ENCODE measurements at places on chromosomes 11 and 22.

DNA sequence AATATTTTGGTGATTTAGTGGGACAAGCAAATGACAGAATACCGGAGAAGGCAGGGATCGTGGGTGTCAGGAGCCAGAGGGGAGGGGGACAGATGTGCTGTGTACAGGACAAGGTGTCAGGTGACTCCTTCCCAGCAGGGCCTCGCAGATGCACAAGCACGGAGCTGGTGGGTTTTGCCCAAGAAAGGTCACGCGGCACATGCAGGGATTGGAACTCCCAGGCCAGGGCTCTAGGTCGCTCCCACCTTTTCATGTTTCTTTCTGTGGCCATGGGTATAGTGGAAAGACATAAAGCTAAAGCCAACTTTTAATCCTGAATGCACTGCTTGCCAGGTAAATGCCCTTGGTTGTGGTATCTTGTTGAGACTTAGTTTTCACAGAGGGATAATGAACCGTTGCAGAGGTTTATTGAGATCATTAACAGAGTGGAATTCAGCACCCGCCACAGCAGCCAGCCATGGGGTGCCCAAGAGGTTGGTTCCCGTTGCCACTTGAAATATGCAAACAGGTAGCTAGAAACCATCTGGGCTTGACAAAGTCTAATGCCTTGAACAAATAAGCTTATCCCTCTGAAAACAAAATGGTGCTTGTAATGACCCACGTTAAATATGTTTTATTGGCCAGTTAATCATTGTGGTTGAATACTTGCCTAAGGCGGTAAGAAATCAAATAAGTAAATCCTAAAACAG, 10.1 kb downstream of the C22orf23 start:
- DNase-seq: no peak

DNA sequence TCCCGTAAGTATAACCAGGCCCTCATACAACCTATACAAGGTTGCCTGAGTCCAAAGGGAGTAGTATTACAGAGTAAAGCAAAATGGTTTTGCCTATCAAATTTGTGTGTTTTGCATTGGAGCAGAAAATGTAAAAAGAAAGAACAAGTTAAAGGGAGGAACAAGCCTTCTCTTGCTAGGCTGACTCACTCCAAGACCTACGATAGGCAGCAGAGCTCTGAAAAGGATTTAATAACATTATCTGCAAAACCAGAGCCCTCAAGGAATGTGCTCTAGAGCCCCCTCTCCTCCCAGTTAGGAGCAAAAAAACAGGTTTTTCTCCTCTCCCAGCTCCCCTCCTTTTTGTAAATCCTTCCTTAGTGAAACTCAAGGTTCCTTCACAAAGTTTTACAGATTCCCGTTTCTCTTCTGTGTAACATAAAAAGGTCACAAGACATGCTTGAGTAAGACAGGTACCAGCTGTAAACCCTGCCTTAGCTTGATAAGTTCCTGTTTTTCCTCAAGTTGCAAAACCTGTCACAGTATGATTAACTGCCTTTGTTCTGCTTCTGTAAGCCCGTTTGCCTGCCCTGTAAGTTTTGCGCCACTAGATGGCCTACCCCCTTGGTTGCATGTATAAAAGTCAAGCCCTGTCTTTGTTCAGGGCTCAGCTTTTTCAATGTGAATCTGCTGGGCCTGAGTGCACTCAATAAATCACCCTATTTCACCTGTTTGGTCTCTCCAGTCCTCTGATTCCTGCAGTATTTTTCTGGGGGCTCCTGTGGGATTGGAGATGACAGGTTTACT, 498.2 kb downstream of the KCNA4 start:
- DNase-seq: no peak

- no peak for DNase-seq
Observed at GRCh38 chr11:27497284-27497866, 9.2 kb downstream of the LIN7C start.

DNA sequence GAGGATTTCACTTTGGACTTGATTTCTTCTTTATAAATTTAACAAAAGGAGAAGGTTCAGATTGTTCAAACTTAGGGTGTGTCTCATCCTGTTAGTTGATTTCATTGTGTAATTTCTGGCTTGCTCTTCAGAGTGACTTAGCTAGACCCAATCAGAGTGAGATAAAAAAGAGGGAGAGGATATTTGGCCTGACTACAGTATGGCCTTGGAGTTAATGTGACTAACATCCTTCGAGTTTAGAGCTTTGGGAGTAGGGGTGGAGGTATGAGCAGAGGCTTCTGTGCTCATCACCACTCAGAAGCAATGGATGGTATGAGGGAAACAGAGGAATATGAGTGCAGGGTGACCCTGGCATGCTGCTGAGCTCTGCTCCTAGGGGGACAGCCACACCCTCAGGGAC, 114.2 kb downstream of the ME3 start:
- no peak for DNase-seq

DNA sequence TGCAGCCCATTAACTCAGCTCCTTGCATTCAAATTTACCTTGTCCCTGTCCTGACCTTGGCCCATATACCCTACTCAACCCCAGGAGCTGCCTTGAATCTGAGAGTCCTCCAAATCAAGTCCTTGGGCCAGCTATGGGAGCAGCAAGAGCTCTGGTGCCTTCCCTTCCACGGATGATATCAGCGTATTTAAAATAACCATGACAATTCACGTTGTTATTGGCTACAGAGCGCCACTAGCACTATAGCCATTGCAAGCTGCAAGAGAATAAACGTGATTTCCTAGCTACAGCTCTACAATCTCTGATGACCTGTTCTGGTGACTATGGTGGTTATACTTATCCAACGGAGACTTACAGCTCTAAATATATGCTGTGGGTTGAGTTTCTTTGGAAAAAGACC, 357.8 kb downstream of the LARGE1 start:
- DNase-seq: no peak

Measured in NCI-H774 (cell line).